ENCODE measurements at places on chromosomes 7 and 10. TPM values are rescaled to one million over a fixed set of nuclear protein-coding genes. Genes with fewer than 3 reads are reported as not detected.

DNA sequence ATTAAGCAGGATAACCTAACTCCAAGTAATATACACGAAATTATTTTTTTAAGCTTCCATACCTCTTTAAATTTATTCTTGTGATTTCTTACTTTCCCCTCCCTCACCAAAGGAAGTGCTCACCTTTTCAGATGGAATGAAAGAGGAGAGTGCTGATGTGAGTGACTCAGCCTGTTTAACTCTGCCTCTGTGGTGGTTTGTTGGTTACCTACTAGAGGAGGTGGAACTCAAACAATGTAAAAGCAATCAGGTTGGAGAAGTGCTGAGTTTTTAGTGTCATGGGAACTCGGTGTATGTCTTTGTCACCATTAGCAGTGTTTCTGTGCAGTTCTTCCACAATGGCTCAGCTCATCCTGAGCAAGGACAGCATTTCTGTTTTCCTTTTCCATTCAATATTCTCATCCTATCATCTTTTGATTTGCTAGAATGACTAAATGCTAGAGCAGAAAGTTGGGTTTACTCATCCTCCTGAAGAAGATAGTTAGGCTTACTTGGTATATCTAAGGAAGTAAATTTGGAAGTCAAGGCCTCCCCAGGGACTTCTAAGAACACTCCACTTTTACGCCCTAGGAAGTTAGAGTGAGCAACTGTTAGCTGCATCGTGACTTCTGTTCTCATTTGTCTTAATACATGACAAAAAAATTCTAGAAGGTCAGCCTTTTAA, 6.0 kb downstream of the ADD3 start:
- no peak for DNase-seq
- H3K4me3 ChIP-seq: no peak overlapping the region
- no peaks in the 10 kb centered on the region for H3K36me3 ChIP-seq
- H3K4me1 ChIP-seq: peaks cover 54% of the 10 kb centered on the region
- peak overlapping the region; percentile 20 for H3K27ac ChIP-seq
- H3K27me3 ChIP-seq: no peaks in the 10 kb centered on the region

The ACTL6B gene
- 0.93 TPM for total RNA-seq

DNA sequence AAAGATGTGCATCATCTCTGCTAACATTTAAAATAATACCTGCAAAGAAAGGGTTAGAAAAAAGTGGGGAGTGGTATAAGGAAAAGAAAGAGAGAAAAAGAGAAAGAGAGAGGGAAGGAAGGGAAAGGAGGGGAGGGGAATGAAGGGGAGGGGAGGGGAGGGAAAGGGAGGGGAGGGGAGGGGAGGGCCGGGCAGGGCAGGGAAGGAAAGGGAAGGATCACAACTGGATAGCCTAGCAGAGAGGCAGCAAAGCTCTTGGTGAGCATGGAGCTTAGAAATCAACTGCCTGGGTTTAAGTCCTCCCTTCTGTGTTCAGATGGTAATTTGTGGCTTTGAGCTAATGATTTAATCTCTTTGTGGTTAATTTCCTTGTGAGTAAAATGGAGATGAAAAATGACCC, 5.4 kb upstream of the FAM237B start:
- DNase-seq: no peak
- peaks cover 4% of the 10 kb centered on the region for H3K27me3 ChIP-seq
- H3K27ac ChIP-seq: no peak overlapping the region
- no peak overlapping the region for H3K4me3 ChIP-seq

DNA sequence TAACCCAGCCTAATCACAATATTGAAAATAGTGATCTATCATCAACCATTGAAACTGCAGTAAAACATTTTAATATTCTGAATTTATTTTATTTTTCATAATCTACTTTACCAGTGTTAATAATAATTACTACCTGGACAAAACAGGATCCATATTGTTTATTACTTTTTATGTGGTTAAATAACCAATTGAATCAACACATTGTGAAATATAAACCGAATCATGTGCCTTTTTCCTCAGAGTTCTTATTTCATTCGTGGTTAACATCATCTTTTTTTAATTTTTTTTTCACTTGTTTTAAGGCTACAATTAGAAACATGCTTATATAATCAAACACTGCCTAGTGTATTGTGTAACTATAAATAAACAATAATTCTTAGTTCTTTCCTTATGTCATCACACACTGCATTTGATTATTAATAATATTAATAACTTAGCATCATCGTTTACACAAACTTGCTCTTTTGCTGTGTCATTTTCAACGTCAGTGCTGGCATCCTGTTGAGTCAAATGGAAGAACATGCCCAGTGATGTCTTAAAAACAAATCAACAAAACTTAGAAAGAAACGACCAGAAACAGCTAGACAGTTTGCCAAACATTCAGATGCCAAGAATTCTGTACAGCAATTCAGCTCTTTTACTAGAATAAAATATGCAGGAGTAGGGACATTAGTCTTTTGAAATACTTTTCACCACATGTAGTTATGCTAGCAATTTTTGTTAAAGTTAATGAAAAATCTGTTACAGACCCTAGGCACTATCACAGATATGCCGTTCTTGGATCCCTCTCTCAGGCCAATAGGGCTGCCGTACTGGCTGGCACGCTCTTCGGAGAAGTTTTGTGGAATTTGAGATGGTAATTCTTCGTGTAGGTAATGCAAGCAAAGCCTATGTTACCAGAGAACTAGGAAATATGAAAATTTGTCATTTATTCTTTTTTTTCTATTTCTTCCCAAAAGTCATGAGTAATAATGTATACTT, 330.4 kb upstream of the SEMA3A start:
- no peak overlapping the region for H3K27ac ChIP-seq
- no peaks in the 10 kb centered on the region for H3K4me1 ChIP-seq
- no peak overlapping the region for H3K4me3 ChIP-seq
- DNase-seq: no peak
- H3K36me3 ChIP-seq: no peaks in the 10 kb centered on the region

The PDK4 gene
- total RNA-seq: 167 TPM

The OR2A42 gene
- total RNA-seq: 0.49 TPM

GRCh38 chr7:37540917-37541316, 92.3 kb upstream of the ELMO1 start:
- no peak overlapping the region for H3K27ac ChIP-seq
- no peaks in the 10 kb centered on the region for H3K27me3 ChIP-seq
- DNase-seq: no peak
- peaks cover 18% of the 10 kb centered on the region for H3K4me1 ChIP-seq

The TMEM229A gene
- not detected for total RNA-seq

The PLOD3 gene
- 33.9 TPM for total RNA-seq

DNA sequence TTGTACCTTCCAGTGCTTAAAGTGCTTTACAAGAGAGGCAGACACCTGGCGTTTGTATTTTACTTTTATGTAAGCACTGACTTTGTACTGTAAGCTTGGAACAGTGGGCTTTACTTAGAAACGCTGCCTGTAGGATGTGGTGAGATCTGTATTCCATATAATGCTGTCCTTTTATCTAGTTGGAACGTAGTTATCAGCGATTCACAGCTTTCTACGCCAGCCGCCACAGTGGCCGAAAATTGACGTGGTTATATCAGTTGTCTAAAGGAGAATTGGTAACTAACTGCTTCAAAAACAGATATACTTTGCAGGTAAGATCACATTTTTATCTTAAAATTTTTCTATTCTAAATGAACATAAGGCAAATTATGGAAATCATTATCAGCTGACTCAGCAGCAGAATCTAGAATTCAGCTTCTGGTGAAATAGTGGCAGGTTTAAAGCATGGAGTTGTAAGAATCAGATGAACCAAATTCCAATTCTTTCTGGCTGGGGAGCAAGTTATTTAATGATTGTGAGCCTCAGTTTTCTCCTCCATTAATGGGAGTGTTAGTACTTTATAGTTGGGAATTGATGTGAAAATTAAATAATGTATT, 91.5 kb downstream of the CUL1 start:
- H3K4me3 ChIP-seq: no peak overlapping the region
- H3K27ac ChIP-seq: no peak overlapping the region
- no peak for DNase-seq
- H3K36me3 ChIP-seq: peaks cover 74% of the 10 kb centered on the region
- H3K27me3 ChIP-seq: no peaks in the 10 kb centered on the region

GRCh38 chr7:21300692-21301091, 127.2 kb upstream of the SP4 start:
- DNase-seq: no peak
- no peak overlapping the region for H3K27ac ChIP-seq
- no peaks in the 10 kb centered on the region for H3K4me1 ChIP-seq
- no peaks in the 10 kb centered on the region for H3K27me3 ChIP-seq
- H3K36me3 ChIP-seq: no peaks in the 10 kb centered on the region

GRCh38 chr10:33189808-33190207, 144.7 kb downstream of the NRP1 start:
- DNase-seq: no peak
- H3K27me3 ChIP-seq: no peaks in the 10 kb centered on the region
- H3K4me1 ChIP-seq: no peaks in the 10 kb centered on the region

DNA sequence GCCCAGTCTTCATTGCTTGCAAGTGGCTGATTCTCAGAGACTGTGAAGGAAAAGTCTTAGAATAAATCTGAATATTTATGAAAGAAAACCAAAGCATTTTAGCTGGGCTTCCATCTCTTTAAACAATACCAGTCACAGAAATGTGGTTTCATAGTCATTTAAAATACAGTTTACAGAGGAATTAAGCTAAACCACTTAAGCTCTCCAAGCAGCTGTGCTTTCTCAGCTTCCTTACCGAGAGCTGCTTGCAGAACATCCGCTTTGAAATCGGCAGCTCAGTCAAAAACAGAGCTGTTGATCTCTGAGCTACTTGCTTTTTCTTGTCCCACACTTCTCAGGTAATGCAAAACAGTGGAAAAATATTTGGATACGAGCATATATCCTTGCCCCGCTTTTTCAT, 134.5 kb downstream of the DYNC1I1 start:
- no peak for DNase-seq
- H3K4me3 ChIP-seq: no peak overlapping the region
- no peaks in the 10 kb centered on the region for H3K4me1 ChIP-seq
- H3K27ac ChIP-seq: no peak overlapping the region
- no peaks in the 10 kb centered on the region for H3K36me3 ChIP-seq
- no peaks in the 10 kb centered on the region for H3K27me3 ChIP-seq

- H3K4me3 ChIP-seq: no peak overlapping the region
- H3K27ac ChIP-seq: peak overlapping the region; percentile 13
- H3K4me1 ChIP-seq: peaks cover 6% of the 10 kb centered on the region
- H3K27me3 ChIP-seq: no peaks in the 10 kb centered on the region
- peaks cover 5% of the 10 kb centered on the region for H3K36me3 ChIP-seq
- DNase-seq: no peak
Measured at GRCh38 chr10:100167553-100168312, 18.1 kb downstream of the ERLIN1 start.

The POU6F2 gene
- not detected for total RNA-seq

The WEE2 gene
- 0.79 TPM for total RNA-seq

The RNF32 gene
- 1.1 TPM for total RNA-seq

GRCh38 chr7:131244259-131244852, 83.3 kb upstream of the MKLN1 start:
- no peak overlapping the region for H3K27ac ChIP-seq
- no peak for DNase-seq
- H3K36me3 ChIP-seq: no peaks in the 10 kb centered on the region

GRCh38 chr7:81284576-81284975, 365.7 kb upstream of the SEMA3C start:
- no peaks in the 10 kb centered on the region for H3K36me3 ChIP-seq
- DNase-seq: no peak
- H3K4me3 ChIP-seq: no peak overlapping the region

- H3K36me3 ChIP-seq: peaks cover 26% of the 10 kb centered on the region
- H3K4me3 ChIP-seq: no peak overlapping the region
- no peaks in the 10 kb centered on the region for H3K27me3 ChIP-seq
- no peak for DNase-seq
Measured at GRCh38 chr7:129421717-129422250, 12.4 kb upstream of the STRIP2 start.

The ACSM6 gene
- total RNA-seq: 0.56 TPM

The HMX2 gene
- not detected for total RNA-seq

The ASIC3 gene
- total RNA-seq: 1.2 TPM
